Upper lobe of right lung (tissue), 1 donor: ENCODE measurements at places on chromosomes 2 and 18. TPM values are rescaled to one million over a fixed set of nuclear protein-coding genes. Genes with fewer than 3 reads are reported as not detected.

GRCh38 chr2:128137094-128137616 is 46.2 kb downstream of the UGGT1 start:
- DNase-seq, result no peak

GRCh38 chr2:54404270-54404669 is 51.9 kb upstream of the SPTBN1 start:
- no peak for DNase-seq

DNA sequence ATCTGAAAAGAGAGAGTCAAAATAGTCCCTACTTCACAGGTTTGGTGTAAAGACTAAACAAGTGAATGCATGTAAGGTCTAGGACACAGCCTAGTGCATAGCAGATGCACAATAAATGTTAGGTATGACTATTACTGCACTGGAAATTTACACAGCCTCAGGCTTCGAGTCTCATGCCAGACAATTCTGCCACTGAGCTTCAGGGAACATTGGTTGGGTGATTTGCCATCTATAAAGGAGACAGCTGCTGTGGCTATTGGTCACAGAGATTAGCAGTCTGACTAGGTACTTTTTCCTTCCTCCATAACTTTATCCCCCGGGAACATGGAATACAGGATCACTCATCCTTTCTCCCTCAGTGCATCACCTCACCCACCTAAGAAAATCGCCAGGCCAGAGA is 89.2 kb downstream of the FAM124B start:
- DNase-seq, result no peak

DNA sequence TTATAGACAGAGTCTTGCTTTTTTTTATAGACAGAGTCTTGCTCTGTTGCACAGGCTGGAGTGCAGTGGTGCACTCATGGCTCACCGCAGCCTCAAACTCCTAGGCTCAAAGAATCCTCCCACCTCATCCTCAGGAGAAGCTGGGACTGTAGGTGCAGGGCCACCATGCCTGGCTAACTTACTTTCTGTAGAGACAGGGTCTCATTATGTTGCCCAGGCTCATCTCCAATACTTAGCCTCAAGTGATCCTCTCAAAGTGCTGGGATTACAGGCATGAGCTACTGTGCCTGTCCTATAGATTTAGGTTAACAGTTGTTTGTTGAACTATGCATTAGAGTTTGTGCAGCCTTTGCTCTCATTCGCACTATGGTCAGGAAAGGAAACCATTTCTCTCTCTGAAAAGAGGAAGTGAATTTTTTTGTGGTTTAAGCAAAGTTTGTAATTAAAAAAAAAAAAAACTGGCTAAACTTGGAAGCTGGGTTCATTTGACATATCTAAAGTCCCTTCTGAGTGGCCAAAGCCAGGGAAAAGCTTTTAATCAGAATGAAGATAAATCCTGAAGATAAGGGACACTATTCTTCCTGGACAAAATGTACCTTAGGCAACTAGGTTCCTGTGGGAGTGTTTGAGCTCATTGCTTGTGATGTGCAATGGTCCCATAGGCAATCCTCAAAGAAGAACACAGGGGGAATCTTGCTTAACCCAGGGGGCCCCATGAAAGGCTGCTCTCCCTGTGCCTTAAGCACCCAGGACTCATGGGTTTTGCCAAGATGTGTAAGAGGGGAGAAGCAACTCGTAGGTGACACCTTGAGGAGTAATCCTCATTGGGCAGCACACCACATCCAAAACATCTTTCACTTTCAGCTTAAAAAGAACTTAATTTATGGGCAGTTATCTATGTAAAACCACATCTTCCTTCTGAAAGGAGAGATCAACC is 201.7 kb downstream of the MREG start:
- DNase-seq, result no peak

DNA sequence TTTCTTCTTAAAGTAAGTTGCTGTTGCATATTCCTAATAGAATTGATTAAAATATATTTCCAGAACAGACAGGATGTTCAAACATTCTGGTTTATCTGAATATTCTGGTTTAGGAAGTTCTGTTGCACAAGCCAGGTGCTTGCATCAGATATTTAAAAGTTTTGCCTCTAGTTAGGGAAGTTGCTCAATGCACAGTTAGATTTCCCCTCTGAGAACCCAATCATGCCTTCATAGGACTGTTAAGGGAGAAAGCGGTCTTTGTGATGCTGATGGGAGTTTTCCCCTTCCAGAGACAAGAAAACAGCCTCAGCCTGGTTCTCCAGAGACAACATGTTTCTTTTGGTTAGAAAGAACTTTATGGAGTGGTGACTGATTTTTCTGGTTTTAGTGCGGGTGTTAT is 65.6 kb upstream of the REV1 start:
- no peak for DNase-seq

DNA sequence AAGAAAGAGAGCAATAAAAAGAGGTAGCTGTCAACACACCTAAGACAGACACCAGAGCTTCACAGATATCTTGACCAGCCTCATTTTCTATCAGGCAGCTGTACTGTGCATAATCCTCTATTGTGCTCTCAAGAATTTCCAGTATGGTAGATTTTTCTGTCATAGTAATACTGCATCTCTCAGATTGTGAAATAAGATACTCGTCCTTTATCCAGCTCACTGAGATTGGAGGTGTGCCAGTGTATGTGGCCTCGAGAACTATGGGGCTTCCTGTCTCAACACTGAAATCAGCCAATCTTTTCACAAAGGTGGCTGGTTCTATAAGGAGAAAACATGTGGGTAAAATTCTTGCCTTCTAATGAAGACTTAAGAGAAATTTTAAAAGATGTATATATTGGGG is 88.9 kb downstream of the TTN start:
- DNase-seq, result no peak

DNA sequence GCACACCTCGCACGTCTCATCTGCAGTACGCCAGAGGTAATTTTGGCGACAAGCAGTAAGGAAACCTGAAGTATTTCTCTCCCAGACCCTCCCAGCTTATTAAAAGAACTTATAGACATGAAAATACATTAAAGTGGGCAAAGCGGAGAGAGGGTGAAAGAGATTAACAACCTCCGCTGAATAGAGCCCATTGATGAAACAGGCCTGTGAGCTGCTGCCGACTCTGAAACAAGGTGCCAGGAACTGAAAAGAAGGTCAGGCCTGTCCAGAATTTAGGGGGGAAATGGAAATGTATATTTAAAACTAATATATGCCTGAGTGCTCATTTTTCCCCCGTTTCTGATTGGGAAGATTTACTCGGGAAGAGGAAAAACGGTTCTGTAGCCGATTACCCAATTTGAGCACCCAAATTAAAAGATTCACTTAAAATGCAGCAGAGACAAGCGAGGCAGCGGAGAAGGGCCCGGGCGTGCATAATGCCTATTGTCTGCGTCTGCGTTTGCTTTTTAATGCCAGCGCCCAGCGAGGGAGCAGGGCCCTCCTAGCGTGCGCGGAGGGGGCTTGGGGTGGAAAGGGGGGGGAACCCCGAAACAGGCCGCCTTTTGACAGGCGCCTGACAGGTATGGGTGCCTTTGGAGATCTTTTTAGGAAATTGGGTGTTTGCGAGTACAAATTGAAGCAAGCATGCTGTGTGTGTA is 316.2 kb downstream of the GBX2 start:
- no peak for DNase-seq

GRCh38 chr2:44450082-44450481 is 88.3 kb downstream of the CAMKMT start:
- DNase-seq, result no peak

DNA sequence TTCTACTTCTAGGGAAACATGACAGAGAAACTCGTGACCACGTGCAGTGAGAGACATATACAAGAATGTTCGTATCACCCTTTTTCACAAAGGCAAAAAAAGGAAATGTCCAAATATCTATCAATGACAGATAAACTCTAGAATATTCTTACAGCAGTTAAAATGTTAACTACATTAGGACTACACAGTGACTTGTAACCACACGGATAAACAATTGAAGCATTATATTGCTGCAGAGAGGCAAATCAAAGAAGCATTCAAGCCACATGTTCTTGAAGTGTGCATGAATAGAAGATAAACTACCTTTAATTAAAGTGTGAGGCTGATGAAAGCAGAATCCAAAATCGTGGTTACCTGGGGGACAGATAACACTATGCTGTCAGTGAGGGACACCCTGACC is 935.3 kb upstream of the KLHL29 start:
- DNase-seq, result no peak

GRCh38 chr18:29629493-29630036 is 1413.0 kb downstream of the DSC3 start:
- no peak for DNase-seq

- DNase-seq, result no peak
Measured at GRCh38 chr2:118766871-118767270, 80.6 kb downstream of the EN1 start.

GRCh38 chr2:857937-858336 is 92.7 kb upstream of the SNTG2 start:
- DNase-seq, result no peak

GRCh38 chr2:102033031-102033749 is 41.4 kb downstream of the IL1R2 start:
- peak; percentile 83 for DNase-seq

GRCh38 chr2:191410646-191411436 is 165.6 kb downstream of the MYO1B start:
- DNase-seq, result no peak

DNA sequence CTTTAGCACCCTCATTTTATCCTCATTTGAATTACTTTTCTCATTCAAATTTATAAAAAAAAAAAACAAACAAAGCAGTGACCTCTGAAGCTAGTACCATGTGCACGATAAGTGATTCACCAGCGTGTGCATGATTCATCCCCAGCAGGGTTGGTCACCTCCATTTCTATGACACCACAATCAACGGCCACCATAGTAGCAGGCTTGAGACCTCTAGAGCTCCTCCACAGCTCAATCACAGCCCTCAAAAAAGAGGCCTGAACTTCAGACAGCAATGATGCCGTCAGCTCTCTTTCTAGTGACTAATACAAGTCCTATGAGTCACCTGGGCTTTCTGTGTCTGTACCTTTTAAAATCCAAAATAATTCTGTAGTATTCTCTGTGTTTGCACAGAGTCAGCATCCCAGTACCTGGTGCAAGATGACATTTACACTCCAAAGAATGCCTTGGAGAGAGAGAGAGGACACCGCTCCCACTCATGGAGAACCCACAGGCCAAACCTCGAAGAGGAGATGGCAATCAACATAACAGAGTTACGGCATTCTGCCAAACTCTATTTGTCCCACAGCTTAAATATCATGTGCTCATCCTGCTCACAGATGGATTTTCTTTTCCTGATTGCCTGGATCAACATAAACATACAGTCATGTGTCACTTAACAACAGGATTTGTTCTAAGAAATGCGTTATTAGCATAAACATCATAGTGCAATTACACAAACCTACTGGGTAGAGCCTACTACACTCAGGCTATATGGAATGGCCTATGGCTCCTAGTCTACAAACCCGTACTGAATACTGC is 58.7 kb downstream of the L3MBTL4 start:
- no peak for DNase-seq

DNA sequence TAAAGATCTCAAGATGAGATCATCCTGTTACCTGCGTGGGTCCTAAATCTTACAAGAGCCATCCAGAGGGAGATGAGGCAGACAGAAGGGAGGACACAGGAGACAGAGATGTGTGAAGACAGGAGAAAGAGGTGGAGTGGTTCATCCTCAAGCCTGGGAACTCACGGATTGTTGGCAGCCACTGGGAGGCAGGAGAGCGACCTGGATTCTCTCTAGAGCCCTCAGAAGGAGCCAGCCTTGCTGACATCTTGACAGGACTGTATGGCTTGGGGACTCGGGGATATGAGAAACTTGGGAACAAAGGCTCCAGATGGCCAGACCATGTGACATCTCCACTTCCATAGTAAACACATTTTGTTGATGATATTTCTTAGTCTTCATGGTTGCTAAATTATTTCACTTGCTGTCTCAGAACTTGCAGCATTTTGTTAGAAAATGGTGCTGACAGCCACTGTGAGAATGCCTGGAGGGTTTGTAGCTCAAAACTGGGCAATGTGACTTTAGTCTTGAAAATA is 57.8 kb upstream of the MC2R start:
- DNase-seq, result no peak

DNA sequence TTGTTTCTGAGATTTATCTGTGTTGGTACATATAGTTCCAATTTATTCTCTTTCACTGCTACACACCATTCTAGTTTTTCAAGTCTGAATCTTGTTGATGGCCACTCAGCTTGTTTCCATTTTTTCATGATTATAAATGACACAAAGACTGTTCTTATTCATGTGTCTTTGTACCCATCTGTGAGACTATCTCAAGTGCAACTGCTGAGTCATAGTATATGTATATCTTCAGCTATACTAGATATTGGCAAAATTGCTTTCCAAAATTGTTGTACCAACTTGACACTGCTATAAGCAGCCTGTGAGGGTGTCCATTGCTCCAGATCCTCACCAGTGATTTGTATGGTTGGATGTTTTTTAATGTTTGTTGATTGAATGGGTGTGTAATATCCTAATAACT is 37.2 kb upstream of the RTN4 start:
- no peak for DNase-seq

- DNase-seq, result no peak
Measured at GRCh38 chr2:46601328-46601963, 122.1 kb downstream of the TMEM247 start.

GRCh38 chr2:182606728-182607681 is 109.1 kb upstream of the DNAJC10 start:
- DNase-seq, result no peak

GRCh38 chr18:62809900-62810299 is 94.6 kb downstream of the PHLPP1 start:
- no peak for DNase-seq

- DNase-seq, result no peak
Measured at GRCh38 chr18:49340446-49340845, 120.0 kb downstream of the DYM start.

Gene POTEI
- total RNA-seq, result not detected

Gene GALNT3
- total RNA-seq, result 25.8 TPM

Gene CASP10
- 31.6 TPM for total RNA-seq

Gene CDK5R2
- not detected for total RNA-seq

Gene TRPM8
- total RNA-seq, result not detected

Gene HOXD1
- 4.1 TPM for total RNA-seq

Gene SFT2D3
- 7.7 TPM for total RNA-seq

Gene GAREM2
- total RNA-seq, result 1.9 TPM

Gene EHD3
- 13.0 TPM for total RNA-seq

Gene SNTG2
- 3.6 TPM for total RNA-seq
